Type B pancreatic cell (in vitro differentiated cells): ENCODE measurements at places on chromosomes 5 and 9. TPM values are rescaled to one million over a fixed set of nuclear protein-coding genes. Genes with fewer than 3 reads are reported as not detected.

- H3K4me1 ChIP-seq: no peaks in the 10 kb centered on the region
- H3K36me3 ChIP-seq: no peaks in the 10 kb centered on the region
- no peak overlapping the region for H3K27ac ChIP-seq
- H3K4me3 ChIP-seq: no peak overlapping the region
These were observed 494.2 kb upstream of the KLF4 start for GRCh38 chr9:107983762-107984161.

- H3K4me3 ChIP-seq: no peak overlapping the region
- no peak for DNase-seq
- H3K27me3 ChIP-seq: no peaks in the 10 kb centered on the region
These were observed 88.4 kb upstream of the CCDC152 start for GRCh38 chr5:42668254-42668653.

The C9orf50 gene
- total RNA-seq: not detected in 2 replicates

- H3K27me3 ChIP-seq: no peaks in the 10 kb centered on the region
- DNase-seq: no peak
- H3K27ac ChIP-seq: no peak overlapping the region
- H3K4me3 ChIP-seq: no peak overlapping the region
- H3K36me3 ChIP-seq: peaks cover 9% of the 10 kb centered on the region
These were observed 115.0 kb downstream of the NFIB start for GRCh38 chr9:14198841-14199455.

The NR5A1 gene
- 0.12 and 0.26 TPM in 2 replicates for total RNA-seq

DNA sequence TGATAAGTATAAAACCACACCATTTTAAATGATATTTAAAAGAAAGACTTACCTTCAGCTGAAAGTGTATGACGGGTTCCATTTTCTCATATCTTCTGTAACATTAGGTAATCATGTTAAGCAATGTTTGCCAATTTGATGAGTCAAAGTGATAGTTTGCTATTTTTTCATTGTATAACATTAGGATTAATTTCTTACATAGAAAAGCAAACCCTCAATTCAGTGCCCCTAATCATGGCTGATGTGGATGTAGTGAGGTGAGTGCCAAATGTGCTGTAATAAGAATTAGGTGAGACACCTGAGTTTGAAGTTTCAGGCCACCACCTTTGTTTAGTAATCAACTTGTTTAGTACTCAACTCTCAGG, 68.0 kb downstream of the UNC13B start:
- peaks cover 3% of the 10 kb centered on the region for H3K36me3 ChIP-seq
- DNase-seq: no peak
- no peaks in the 10 kb centered on the region for H3K27me3 ChIP-seq
- no peak overlapping the region for H3K4me3 ChIP-seq

- no peaks in the 10 kb centered on the region for H3K36me3 ChIP-seq
- DNase-seq: no peak
- no peaks in the 10 kb centered on the region for H3K4me1 ChIP-seq
- no peak overlapping the region for H3K4me3 ChIP-seq
These were observed 1107.9 kb downstream of the PTPRD start for GRCh38 chr9:9504869-9505268.

The GABRA1 gene
- total RNA-seq: 1.8 and 12.3 TPM in 2 replicates
